EL (cell line): ENCODE measurements at places on chromosomes 1 and 21.

- no peak for DNase-seq
Measured at GRCh38 chr1:222583079-222583478, 6.7 kb downstream of the TAF1A start.

DNA sequence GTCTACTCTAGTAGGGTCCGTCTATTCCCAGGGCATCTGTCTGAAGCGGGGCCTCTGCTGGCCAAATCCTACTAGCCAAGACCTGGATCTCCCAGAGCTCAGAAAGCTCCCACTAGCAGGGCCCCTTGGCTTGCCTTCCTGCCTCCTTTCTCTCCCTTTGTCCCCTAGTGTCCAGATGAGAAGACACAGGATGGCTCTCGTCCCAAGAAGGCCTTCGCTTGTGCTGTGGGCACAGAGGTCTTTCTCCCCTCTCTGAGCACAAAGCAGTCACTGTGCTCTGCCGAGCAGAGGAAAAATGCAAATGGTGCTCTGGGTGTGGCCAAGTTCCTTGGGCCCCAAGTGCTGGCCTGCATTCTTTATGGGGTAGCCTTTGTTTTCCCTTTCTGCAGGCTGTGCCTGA, 13.0 kb upstream of the GPR137B start:
- DNase-seq = no peak

DNA sequence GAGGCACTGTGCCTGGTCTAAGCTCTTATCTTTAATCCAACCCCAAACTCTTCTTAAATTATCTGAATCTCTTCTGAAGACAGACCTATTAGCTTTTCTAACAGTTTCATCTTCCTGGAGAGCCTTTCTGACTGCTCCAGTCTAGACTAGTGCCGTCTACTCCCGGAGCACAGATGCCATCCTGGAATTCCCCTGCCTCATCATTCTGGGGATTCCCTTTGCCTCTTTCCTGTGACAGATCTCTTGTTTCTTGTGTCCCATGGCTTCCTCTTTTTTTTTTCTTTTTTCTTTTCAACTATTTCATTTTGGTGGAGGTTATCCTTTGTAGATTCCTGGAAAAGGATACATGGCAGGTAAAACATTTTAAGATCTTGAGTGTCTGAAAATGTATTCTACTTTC, 11.7 kb downstream of the SEMA4A start:
- DNase-seq = no peak

DNA sequence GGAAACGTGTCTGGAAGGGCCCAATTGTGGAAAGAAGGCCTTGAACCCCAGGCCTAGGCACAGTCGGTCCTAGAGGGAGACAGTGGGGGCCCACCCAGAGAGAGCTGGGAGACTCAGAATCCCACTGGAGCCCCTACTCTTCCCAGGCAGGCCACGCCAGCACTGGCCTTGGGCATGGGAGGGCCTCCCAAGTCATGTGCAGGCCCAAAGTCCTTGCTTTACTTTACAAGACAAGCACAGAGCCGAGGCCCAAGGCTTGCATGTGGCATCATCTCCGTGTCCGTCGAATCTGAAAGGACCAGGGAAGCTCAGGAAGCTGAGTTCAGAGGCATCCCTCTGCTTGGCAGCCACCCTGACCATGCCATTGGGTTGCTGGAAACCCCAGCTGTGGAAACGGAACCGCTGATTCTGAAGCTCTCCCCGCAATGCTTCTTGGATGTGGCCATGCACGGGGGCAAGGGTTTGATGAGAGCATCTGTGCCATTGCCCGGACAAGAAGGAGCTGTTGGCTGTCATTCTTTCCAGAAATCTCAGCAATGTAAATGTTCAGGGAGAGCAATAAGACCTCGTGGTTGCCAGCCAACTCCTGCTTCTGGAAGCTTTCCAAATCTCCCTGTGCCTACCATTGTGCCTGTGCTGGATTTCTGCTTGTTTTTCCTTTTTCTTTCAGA, 32.8 kb downstream of the ABCG1 start:
- no peak for DNase-seq

DNA sequence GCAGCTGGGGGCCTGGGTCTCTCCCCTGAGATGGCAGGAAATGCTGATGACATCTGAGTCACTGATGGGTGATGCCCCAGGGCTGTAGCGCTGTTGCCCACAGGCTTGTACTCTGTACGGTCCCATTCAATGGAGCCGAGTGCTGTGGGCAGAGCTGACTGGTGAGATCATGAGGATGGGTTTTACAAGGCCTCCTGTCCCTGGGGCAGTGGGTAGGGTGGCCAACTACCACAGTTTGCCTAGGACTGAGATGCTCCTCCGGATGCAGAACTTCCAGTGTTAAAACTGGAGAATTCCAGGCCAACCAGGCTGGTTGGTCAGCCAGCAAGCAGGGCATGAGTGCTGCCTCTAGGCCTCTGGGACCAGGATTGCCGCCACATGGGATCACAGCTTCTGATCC, 9.2 kb downstream of the PHLDA3 start:
- DNase-seq = no peak
